ENCODE measurements at places on chromosomes 4 and X.

GRCh38 chr4:24858026-24858425 is 54.8 kb downstream of the CCDC149 start:
- DNase-seq, result no peak

DNA sequence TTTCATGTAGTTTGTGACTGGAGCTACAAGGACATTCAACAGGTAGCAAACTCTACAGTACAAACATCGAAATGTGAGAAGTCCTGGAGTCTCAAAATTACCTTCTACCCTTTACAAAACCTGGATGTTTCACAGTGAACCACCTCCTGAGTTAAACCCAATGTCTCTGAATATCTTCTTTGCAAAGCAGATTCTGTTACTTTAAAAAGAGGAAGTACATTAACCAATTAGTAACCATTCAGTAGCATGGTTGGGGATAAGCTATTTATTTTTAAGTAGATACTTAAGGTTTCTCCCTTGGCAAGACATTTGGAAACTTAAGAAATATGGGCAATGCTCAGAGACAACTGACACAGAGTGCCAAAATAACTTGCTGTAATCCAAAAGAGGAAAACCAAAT is 371.9 kb upstream of the NWD2 start:
- DNase-seq, result no peak

GRCh38 chrX:85196319-85196718 is 47.3 kb downstream of the SATL1 start:
- DNase-seq, result no peak

DNA sequence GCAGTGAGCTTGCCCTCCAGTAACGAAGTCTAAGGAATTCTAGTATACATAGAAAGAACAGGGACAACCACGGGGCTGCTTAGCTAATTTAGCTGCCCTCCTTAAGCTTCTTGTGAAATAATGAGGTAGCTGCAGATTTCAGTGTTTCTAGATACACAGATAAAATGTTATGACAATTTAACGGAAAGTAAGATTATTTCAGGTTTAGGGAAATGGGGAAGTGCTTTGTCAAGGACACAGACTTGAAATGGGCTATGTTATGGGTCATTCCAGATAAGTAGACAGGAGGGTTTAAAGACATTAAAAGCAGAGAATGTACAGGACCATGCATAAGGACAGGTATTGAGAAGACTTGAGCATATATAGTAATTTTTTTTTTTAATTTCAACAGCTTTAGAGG is 34.2 kb upstream of the ZNF518B start:
- no peak for DNase-seq

DNA sequence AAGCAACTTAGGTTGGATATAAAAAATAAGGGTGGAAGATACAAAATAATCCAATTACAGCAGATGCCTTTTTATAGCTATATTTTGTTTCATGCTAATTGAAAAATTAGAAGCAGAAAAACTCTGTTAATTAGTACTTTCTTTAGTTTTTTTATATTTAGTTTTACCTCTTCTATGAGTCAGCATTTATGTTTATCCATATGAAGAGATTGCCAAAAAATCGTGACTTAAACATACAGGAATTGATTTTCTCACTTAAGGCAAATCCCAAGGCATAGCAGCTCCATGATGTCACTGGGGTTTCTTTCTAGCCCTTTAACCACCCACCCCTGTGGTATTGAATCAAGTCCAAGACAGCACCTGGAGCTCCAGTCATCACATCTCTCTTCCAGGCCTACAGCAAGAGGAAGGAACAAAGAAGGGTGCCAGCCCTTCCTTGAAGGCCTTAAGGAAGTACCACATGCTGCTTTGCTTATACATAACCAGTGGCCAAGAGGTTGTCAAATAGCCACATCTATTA is 365.8 kb upstream of the TENM3 start:
- no peak for DNase-seq

DNA sequence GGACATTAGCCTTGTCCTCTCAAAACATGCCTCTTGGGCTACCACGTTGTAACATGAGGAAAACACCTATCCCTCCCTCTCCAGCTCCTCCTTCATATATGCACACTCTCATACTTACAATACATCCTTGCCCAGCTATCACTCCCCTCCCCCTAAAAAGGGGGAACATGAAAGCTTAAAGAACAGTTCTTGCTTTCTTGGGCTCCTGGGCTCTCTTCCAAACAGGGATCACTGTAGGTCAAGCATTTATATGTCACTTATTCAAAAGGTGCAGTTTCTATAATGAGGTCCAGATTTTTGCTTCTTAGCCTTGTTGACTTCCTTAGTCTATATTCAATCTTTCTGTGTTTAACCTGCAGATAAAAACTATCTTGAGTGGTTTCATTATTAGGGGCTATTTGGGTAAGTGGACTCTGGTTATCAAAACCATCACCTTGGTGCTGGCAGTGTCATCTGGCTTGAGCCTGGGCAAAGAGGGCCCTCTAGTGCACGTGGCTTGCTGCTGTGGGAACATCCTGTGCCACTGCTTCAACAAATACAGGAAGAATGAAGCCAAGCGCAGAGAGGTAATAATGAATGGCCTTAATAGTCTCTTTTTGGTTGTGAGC is 119.4 kb downstream of the AKAP4 start:
- no peak for DNase-seq

- peak; percentile 73 for DNase-seq
Observed at GRCh38 chrX:136251041-136251991, at the start of gene MAP7D3. Gene MAP7D3, minus strand, starts transcription at chrX:136251400. Its CDS starts 42 bp downstream, at chrX:136251358.

GRCh38 chr4:132669786-132670185 is 479.3 kb upstream of the PCDH10 start:
- DNase-seq, result no peak

GRCh38 chr4:35105486-35105885 is 1138.8 kb downstream of the ARAP2 start:
- no peak for DNase-seq

GRCh38 chrX:149286940-149287349 is 218.2 kb downstream of the IDS start:
- peak; percentile 37 for DNase-seq

GRCh38 chrX:111854556-111855490 is 21.2 kb upstream of the TRPC5OS start:
- DNase-seq, result no peak

DNA sequence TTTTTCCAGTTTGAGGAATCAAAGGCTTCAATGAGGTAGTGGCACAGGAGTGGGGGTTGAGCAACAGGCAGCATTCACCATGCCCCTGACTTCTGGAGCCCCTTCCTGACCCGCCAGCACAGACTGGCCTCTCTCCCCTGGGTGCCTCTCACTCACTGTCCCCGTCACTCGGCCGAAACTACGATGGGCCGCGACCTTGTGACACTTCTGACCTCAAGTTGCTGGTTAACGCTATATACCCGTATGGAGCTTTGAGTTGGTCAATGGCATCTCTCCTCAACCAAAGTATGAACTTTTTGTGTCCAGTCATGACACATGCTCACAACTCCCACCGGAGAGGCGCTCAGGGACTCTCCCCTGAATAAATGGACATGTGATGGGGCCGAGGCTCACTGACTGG is 72.1 kb downstream of the IRF2 start:
- no peak for DNase-seq

- DNase-seq, result no peak
Observed at GRCh38 chr4:126991965-126992364, 640.8 kb upstream of the INTU start.

GRCh38 chr4:141636082-141636770 is at the start of gene IL15:
Gene IL15, plus strand, starts transcription at chr4:141636583. Its CDS starts 82,882 bp downstream, at chr4:141719465.
- DNase-seq, result peak; percentile 79
